NCI-H1436 (cell line): ENCODE measurements at places on chromosomes 16 and 17.

- no peak for DNase-seq
These were observed 7.2 kb downstream of the CPPED1 start for GRCh38 chr16:12796498-12796897.

DNA sequence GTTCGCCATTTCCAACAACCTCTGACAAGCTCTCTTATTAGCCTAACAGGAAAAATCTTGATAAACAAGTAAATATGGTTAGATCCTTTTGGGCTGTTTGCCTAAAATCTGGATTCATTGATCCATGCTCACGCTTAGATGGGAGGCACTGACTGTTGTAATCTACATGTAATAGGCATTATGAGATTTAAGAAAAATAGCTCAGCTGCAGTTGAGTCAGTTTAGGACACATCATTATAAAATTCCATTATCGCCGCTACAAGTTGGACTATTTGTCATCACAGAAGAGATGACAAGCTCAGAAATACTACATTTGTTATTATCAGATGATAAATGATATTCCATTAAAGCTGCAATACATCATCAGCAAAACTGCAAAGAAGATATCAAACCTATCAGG is 524.0 kb downstream of the TOX3 start:
- DNase-seq = no peak

DNA sequence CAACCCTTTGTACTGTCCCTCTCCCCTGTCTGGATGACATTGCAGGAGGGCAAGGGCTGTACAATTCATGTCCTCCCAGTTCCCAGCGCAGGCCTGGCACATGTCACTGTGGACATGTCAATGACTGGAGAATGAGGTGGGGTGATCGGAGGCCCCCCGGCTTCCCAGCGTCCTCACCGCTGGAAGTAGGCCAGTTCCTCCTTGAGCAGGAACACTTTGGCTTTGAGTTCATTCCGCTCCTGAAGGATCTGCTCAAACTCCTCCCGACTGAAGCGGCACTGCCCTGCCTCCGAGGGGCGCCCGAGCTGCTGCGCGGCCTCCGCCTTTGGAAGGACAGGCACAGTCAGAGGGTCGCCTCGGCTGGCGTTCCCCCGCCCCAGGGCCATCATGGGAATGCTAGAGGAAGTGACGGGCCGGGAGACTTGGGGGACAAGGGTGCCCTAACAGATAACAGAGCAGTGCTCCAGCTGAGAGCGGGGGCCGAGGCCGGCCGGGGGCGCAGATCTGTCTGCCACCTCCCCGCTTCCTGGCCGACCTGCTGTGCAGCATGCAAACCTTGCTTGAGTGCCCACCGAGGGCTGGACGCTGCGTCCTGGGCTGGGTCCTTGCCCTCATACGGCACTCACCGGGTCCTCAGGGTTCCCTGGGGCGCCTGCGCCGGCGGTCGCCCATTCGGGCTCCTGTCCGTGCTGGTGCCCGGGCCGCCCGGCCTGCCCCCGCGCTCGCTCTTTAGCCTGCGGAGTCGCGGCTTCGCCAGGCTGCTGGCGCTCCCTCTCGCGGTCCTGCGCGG is 1.3 kb downstream of the RILP start:
- no peak for DNase-seq

DNA sequence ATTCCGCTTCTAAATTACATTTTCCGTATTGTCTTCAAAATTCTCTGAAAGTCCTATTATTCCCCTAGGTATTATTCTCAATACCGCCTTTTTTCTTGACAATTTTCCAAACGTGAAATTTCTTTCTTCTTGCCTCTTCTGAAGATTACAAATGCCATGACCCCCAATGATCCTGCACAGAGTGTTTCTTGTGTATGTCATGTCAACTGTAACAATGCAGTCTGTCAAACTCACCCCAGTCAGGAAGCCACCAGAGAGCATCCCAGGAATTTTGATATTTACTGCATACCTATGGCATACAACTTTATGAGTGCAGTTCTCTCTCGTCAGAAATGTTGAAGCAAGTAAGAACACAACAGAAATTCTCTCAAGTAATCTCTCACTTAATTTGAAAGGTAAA is 847.3 kb upstream of the CDH8 start:
- DNase-seq = no peak

DNA sequence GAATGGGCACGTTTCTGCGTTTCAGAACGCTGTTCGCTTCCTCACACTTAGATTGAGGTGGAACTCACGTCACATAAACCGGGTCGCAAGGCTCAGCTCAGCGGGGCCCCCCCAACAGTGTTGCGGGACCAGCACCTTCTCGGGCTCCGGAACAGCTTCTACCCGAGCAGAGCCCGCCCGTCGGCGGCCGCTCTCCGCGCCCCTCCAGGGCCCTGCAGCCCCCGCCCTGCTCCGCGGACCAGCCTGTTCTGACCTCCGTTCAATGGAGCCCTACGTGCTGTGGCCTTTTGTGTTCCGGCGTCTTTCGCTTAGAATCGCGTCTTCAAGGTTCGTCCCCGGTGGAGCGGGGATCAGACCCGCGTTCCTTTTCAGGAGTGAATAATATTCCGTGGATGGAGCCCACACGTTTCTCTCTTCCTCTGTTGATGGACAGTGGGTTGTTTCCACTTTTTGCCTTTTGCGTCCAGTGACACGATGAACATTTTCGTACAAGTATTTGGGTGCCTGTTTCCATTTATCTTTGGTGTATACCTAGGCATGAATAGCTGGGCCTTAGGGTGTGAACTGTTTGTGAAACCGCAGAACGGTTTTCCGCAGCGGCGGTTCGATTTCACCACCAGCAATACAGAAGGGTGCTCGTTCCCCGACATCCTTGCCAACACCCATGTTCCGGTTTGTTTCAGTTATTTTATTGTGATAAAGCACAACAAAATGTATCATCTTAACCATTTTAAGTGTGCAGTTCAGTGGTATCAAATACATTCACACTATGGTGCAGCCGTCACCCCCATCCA is 2.3 kb upstream of the SLC22A31 start:
- no peak for DNase-seq

GRCh38 chr16:10564591-10564990 is 15.8 kb downstream of the EMP2 start:
- DNase-seq = no peak

DNA sequence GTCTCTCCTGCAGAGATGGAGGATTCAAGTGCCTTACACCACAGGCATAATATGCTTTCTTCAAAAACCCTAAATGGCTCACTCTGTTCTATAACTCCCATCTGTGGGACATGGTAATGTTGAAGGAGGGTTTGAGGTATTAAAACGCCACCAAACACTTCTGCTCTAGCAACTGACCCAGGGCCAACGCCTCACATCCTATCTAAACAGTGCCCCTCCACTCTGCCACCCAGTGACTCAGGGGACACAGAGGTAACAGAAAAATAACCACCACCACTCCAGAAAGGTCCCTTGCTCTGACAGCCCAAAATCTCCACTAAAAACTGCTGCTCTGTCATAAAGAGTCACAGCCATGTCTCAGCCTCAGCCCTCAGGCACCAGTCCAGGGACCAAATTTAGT is 17.7 kb downstream of the NPRL3 start:
- no peak for DNase-seq

GRCh38 chr17:329784-330420 is 22.7 kb downstream of the RPH3AL start:
- DNase-seq = no peak

DNA sequence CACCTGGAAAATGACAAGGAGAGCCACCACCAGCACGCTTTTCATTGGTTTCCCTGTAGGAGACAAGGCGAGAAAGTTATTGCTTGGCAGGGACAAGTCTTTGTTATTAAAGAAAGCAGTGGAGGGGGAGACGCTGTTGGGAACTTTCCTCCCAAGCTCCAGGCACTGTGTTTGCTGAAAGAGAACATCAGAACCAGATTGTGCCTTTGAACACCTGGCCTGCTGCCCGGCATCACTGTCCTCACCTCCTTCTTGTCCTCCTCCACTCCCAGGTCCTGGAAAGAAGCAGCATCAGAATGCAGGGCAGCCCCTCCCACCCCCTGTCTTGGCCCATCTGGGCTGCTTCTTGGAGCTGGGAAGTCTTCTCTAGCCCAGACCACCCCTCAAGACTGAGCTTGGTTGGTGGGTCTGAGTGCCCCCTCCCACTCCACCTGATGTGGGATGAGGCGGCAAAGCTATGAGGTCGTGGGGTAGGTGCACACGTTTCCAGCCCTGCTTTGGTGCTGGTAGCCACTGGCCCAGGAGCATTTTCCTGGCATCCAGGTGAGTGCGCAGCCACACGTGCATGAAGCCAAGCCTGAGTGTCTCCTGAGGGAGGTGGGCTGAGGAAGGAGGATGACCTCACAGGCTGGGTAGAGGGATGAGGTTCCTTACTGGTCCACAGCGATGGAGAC is 6.2 kb downstream of the CCR7 start:
- DNase-seq = no peak

DNA sequence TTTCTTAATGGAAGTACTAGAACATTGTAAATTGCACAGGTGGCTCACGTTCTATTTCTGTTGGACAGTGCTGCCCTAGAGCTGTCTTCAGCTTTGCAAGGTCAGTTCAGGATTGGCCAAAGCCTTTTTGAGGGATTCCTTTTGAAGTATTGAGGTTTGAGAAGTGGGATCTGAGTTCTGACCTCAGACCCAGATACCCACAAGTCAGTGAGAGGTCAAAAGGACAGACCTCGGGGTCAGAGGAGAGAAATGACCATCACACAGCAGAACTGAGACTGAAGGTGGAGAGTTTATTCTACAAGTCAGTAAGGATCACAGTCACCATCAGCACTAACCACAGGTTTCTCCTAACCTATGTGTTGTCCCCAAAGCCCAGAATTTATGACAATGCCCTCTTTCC is 1.7 kb downstream of the ACSM5 start:
- DNase-seq = no peak

DNA sequence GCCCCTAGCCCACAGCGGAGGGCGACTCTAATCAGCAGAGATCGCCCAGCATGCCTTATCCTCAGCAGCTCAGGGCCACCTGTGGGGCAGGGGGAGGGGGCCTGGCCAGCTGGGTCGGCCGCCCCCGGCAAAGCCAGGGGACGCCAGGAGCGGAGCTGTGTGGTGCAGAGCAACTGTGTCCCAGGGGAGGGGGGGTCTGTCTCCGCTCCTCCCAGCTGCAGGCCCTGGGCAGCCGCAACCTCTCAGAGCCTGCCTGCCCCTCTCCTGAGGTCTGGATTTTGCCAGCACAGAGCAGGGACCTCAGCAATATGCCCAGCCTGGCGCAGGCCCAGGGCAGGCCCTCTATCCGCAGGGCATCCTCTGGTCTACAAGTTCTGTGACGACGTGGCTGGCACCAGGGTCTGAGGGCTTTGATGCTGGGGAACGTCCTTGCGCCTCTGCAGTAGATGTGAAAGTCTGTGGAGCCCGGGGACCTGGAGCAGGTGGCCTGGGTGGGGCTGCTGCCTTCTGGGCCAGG is 36.5 kb upstream of the SLC38A10 start:
- DNase-seq = no peak

DNA sequence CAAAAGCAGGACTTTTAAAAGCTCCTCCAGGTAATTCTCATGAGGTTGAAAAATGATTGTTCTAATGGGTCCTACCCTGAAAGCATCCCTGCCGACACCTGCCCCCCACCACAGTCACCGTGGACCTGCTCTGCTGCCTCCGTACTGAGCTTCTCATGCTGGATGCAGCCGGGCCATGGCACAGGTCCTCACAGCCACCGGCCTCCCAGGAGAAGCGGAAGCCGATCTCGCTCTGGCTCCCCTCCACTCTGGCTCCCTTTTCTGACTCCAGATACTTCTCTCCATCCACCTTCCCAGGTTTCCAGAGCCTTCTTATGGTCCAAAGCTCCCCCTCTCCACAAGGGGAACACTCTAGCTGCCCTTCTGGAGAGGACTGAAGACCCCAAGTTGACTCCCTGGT is 10.2 kb downstream of the RPRML start:
- no peak for DNase-seq

- no peak for DNase-seq
These were observed 7.0 kb upstream of the TMEM235 start for GRCh38 chr17:78224231-78225087.
